ENCODE measurements at places on chromosomes 5 and 9. TPM values are rescaled to one million over a fixed set of nuclear protein-coding genes. Genes with fewer than 3 reads are reported as not detected.
A peak's percentile ranks its signal among the peaks of the same experiment; 100 is the strongest.

The MUSK gene
- polyA plus RNA-seq, result 0.22 TPM

GRCh38 chr5:40080191-40080590 lies 599.5 kb upstream of the PTGER4 start:
- no peak for DNase-seq

DNA sequence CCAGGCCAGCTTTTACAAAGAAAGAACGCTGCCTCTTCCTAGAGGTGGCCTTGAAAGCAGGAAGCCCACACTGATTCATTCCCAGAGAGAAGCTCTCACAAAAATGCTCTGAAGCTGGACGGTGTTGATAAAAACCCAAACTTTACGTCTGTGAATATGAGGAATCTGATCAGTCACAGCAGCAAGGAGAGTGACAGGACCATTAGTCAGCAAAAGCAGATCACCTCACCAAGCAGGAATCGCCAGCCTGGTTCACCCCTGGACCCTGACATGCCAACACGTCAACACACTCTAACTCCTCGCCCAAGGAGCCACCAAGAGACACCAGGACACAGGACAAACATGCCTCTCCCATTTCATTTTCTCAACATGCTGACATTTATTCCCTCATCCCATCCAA lies 70.6 kb upstream of the ZNF622 start:
- DNase-seq, result no peak

- no peak for DNase-seq
Observed at GRCh38 chr9:20033511-20033910, 244.7 kb upstream of the SLC24A2 start.

DNA sequence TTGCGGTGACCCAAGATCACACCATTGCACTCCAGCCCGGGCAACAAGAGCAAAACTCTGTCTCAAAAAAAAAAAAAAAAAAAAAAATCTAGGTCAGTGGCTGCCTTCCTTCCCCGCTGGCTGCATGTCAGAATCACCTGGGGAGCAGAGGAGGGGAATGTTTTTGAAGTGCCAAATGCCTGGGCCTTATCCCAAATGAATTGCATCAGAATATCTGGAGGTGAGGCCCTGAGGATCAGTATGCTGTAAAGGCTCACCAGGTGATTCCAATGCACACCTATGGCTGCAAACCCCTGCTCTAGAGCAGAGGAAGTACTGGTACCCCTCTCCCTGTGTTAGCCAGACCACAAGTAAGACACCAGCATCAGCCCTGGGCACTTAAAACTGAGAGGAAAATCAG lies 44.7 kb upstream of the GABRP start:
- DNase-seq, result no peak

The PCDHA4 gene
- 0.41 TPM for polyA plus RNA-seq

GRCh38 chr5:128701301-128701700 lies 163.3 kb upstream of the FBN2 start:
- no peak for DNase-seq

The DNAJC25 gene
- polyA plus RNA-seq, result 5.8 TPM

GRCh38 chr5:100505984-100506670 lies 29.0 kb upstream of the FAM174A start:
- peak; percentile 47 for DNase-seq

DNA sequence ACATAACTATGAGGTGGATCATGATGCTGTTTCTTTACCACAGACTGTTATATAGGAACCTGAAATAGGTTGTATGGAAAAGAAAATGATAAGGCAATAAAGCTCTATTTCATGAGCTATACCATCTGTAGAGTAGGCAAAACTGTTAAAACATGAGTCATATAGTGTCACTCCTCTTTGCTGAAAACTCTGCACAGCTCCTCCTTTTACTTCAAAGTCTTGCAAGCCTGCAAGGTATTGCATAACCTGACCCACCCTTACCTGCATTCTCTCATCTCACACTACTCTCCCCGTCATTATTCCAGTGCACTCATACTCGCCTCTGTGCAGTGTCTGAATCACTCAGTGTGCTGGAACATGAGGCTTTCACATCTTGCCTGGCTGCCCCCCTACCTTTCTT lies 790.1 kb downstream of the EFNA5 start:
- no peak for DNase-seq

- no peak for DNase-seq
Observed at GRCh38 chr5:10538103-10538788, 25.6 kb upstream of the ANKRD33B start.

- DNase-seq, result no peak
Observed at GRCh38 chr5:93422652-93423280, 158.3 kb downstream of the NR2F1-AS1 start.

The MCTP1 gene
- polyA plus RNA-seq, result 5.8 TPM

The PPP1R26 gene
- 13.6 TPM for polyA plus RNA-seq

DNA sequence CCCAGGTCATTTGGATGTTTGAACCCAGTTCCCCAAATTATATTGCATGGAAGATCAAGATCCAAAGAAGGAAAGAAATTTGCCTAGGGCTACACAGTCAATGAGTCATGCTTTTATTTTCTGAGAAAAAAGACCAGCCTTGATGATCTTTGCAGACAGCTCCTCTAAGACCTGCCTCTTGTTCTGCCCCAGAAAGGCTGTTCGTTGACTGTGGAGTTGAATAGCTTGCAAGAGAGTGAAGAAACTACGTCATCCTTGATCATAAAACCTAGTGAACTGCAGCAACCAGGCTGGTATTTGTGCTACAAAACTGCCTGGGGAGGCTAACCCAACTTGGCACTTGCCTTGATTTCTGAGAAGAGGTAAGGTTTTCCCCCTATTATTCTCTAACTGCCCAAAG lies 263.9 kb downstream of the PAPPA start:
- DNase-seq, result no peak

DNA sequence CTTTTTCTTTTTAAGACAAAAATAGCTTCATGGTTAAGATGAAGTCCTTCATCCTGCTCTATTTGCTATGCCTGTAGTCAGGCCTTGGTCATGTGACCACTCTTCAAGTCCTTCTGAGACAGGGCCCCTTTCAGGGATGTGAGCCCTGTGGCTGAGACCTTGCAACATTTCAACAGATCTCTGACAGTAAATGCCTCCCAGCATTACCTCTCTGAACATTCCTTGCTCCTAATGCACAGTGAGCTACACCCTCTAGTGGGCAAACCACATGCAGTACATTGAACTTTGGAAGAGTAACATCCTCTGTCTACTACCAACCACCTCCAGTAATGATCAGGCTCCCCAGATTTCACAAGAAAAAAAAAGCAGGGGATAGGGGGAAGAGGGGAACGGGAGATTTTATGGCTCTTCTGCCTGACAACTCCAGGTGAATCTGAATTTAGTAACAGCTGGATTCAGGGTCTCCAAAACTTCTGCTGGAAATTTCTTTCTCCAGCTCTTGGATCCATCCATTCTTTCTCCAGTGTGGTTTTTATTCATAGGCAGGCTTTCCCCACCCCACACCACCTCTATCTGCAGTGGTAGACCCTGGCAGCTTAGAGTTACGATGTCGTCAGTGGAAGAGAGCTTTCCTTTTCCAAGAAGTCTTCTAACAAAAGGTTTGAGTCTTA lies 8.9 kb upstream of the FBXO38 start:
- peak; percentile 71 for DNase-seq

DNA sequence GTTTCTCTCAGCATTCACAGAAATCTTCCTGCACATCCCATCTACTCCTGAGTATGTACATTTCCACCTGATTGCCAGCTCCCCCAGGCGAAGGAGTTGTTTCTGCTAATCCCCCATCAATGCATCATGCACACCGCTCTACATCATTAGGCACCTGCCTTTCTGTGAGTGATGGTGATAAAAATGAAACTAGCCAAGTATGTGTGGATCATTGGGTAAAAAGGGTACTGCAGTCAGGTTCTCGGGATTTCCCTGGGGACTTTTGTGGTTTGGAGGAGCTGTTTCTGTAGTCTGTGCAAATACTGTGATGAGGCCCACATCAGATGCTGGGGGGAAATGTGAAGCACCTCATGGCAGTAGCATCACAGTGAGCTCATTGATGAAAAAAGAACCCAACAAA lies 30.4 kb downstream of the CAMK4 start:
- no peak for DNase-seq

DNA sequence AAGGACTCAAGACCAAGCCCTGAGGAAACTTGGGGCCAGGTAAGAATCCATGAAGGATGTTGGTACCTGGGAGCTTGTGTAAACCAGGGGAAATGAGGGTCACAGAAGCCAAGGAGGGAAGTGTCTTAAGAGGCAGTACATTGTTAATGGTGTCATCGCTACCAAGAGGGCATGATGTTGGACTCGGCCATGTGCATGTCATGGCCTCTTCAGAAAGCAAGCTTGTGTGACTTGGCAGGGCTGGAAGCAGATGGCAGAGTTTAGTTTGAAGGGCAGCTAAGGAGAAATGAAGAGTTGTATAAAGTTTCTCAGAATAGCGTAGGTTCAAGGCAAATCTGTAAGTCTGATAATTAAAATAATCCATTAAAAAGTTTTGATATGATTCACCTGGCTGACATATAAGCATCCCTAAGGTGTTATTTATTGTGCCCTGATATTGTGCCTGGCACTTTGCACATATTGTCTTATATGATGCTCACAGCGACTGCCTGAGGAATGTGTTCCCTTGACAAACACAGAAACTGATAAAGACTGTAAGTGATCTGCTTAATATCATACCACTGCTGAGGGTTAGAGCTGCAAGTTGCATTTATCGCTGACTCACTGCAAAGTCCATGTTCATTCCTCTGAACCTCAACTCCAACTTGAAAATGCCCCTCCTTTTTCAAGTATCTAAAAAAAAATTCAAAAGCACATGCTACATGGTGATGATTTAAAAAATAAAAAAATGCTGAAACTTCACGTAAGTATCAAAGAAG lies 81.3 kb upstream of the PTPN3 start:
- DNase-seq, result no peak

DNA sequence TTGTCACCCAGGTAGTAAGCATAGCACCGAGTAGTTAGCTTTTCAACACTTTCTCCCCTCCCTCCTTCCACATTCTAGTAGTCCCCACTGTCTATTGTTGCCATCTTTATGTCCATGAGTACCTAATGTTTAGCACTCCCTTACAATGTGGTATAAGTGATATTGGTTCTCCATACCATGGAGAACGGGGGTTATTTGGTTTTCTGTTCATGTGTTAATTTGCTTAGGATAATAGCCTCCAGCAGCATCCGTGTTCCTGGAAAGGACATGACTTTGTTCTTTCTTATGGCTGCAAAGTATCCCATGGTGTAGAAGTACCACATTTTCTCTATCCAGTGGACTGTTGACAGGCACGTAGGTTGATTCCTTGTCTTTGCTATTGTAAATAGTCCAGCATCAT lies 353.9 kb downstream of the ADGRV1 start:
- no peak for DNase-seq

The SLC36A2 gene
- not detected for polyA plus RNA-seq

The FAM221B gene
- polyA plus RNA-seq, result 0.13 TPM

DNA sequence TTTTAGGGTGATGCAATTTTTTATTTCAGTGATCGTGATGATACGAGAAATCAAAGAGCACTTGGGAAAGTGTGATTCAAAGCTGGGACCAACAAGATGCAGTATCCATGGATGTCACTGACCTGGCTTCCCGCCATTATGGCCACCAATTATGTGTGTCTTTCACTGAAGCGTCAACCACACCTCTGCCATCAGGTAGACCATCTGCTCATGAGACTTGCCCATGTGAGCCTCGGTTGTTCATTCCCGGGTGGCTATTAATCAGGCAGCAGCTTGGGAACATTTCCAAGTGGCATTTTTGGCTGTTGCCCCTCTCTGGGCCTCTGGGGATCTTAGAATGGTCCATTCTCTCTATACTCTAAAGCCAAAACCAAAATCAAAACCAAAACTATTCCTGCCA lies 436.0 kb upstream of the ADAMTSL1 start:
- no peak for DNase-seq

DNA sequence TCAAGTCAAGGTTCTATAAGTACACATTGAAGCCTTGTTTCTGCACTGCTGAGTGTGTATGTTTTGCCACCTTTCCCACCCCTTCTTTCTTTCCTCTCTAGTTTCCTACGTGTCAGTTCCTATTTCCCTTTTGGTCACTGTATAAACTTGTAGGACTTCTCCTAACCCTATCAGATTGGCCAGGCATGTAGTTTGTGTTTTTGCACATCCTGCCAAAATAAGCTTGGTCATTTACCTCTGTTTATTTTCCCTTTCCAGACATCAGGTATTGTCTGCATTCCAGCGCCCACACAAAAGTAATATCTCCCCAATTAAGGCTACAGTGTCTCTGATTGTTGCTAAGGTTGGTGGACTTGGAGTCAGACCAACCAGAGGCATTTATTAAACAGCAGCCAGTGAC lies 252.9 kb upstream of the MPDZ start:
- DNase-seq, result peak; percentile 47

The KIAA1191 gene
- polyA plus RNA-seq, result 41.0 TPM

The ATOX1 gene
- 225 TPM for polyA plus RNA-seq

The ENTREP1 gene
- polyA plus RNA-seq, result 3.7 TPM

The LRRC19 gene
- not detected for polyA plus RNA-seq

GRCh38 chr5:146048994-146049703 lies 56.2 kb downstream of the PLAC8L1 start:
- DNase-seq, result peak; percentile 69

The PCYOX1L gene
- polyA plus RNA-seq, result 4.8 TPM

The INSYN2B gene
- polyA plus RNA-seq, result 0.10 TPM

The SLC6A7 gene
- polyA plus RNA-seq, result 0.03 TPM

- DNase-seq, result no peak
Observed at GRCh38 chr5:100313657-100314056, 221.5 kb upstream of the FAM174A start.

DNA sequence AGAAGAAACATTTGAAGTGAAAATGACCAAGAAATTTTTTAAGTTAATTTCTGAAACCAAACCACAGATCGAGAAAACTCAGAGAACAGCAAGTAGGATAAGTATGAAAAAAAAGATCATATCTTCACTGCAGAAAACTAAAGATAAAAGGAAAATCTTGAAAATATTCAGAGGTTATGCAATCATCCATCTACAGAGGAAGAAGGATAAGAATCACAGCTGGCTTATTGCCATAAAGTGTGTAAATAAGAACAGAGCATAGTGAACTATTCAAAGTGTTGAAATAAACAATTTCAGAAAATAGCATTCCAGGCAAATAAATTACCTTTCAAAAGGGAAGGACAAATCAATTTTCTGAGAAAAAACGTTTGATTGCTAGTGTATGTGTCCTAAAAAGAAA lies 1191.7 kb upstream of the CDH6 start:
- no peak for DNase-seq

The ASTN2 gene
- polyA plus RNA-seq, result 1.7 TPM

- DNase-seq, result no peak
Observed at GRCh38 chr5:124454081-124454480, 292.4 kb downstream of the ZNF608 start.

GRCh38 chr5:74378464-74378863 lies 262.1 kb downstream of the ENC1 start:
- no peak for DNase-seq
